ENCODE measurements at places on chromosomes 1 and 21.

- DNase-seq, result no peak
Measured at GRCh38 chr1:56191369-56191768, 388.0 kb downstream of the PLPP3 start.

GRCh38 chr1:219432191-219432606 lies 180.7 kb downstream of the ZC3H11B start:
- no peak for DNase-seq

- no peak for DNase-seq
Measured at GRCh38 chr1:103492003-103492625, 33.4 kb upstream of the RNPC3 start.

DNA sequence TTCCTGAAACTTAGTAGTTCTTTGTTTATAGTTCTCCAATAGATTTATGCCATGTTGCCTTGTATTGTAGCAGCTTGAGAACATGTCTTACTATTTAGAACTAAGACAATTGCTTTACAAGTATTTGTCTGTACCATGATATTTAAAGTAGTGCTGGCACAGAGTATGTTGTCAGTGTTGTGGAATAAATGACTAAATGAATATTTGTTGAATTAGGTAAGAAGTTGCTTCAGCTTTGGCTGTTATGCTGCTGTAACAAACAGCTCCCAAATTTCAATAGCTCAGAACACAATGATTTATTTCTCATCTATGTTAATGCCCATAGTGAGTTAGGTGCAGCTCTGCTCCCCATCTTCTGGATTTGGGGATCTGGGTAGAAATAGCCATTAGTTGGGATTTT lies 90.2 kb upstream of the VCAM1 start:
- DNase-seq, result no peak

- DNase-seq, result no peak
Measured at GRCh38 chr21:35197992-35198431, 148.9 kb upstream of the RUNX1 start.

- DNase-seq, result no peak
Measured at GRCh38 chr1:66606362-66607065, 72.6 kb downstream of the SGIP1 start.

GRCh38 chr1:147078606-147079399 lies 93.5 kb downstream of the PRKAB2 start:
- DNase-seq, result no peak

DNA sequence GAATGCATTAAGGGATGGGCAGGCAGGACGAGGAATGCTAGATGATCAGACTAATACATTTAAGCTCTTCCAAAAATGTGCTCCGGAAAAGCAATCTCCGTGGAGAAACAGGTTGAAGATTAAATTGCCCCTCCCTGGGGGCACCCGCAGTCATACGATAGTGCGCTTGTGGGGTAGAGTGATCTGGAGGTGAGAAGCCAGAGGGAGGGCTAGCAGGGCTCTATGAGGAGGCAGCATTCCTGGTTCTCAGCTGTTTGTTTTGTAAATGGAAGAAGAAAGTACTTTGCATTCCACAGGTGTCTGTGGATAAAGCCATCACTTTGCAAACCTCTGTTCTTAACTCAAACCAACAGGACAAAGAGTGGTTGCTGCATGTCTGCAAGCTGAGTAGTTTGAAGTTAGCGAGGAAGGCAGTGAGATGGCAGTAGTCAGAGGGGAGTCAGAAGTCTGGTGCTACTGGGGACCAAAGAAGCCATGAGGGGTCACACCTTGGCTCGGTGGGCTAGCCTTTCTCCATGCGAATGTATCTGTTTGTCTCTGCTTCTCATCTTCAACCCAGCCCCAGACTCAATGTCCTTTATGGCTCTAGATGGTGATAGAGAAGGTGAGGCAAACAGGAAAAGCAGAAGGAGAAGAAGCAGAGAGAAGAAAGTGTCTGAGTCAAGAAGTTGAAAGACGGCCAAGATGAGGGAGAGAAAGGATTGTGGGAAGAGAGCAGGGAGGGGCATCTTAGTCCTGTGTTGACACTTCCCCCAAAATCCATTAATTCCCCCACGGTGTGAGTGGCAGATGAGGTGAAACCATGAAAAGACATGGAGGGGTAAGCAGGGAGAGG lies 65.2 kb upstream of the GJA8 start:
- no peak for DNase-seq

DNA sequence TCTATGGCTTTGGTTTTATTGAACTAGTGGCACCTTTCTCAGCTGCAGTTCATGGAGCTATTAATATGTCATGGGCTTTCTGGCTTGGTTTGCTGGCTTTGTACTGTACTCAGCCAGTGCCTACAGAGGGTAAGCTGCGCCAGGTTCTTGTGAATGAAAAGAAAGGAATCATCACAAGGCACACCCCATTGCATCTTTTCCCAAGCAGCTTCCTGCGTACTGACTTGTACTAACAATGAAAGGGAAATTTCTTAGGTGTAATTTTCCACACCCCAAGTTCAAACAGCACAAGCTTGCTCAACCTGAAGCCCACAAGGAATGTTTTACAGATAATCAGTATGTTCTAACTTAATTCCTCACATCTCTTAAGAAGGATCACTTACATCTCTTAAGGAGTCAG lies 78.0 kb upstream of the TNFSF18 start:
- no peak for DNase-seq

DNA sequence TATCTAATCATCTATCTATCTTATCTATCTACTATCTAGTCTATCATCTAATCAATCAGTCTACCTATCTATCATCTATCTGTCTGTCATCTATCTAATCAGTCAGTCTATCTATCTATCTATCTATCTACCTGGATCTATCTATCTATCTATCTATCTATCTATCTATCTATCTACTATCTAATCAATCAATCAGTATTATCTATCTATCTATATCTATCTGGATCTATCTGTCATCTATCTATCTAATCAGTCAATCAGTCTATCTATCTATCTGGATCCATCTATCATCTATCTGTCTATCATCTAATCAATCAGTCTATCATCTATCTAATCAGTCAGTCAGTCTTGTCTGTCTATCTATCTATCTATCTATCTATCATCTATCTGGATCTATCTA lies 26.9 kb upstream of the C1orf174 start:
- no peak for DNase-seq

- DNase-seq, result no peak
Measured at GRCh38 chr1:152941037-152941711, 5.8 kb upstream of the SPRR5 start.

- no peak for DNase-seq
Measured at GRCh38 chr1:76048926-76049325, 25.6 kb upstream of the ST6GALNAC3 start.

DNA sequence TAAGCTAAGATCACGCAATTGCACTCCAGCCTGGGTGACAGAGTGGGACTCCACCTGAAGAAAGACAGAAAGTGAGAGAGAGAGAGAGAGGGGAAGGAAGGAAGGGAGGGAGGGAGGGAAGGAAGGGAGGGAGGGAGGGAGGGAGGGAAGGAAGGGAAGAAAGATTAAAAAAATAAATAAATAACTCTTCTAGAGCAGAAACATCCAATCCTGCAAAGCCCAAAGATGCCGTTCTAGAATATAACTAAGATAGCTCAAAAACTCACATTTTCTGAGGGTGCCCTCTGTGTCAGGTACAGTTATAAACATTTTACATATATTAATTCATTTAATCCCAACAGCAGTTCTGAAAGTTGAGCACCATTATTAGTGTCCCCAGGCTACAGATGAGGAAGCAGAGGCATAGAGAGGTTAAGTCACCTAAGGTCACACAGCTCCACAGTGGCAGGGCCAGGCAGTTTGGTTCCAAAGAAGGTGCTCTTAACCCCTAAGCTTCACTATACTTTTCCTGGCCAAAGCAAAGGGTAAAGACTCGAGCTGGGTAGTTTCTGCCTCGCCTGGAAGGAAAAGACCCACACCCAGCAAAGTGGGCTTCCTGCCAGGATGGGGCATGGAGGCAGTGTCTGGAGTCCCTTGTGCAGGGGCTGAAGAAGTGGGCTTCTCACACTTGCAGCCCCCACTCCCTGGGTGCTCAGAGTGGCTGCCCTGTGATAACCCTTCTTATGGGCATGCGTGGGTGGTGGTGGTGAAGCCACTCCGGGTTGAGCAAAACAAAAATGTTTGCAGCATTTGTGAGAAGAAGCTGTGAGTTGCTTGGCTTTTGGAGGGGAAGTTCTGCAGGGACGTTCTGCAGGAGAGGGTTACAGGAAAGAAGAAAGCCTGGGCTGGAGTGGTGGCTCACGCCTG lies 7.9 kb upstream of the PIK3CD start:
- no peak for DNase-seq

GRCh38 chr1:110542725-110543124 lies 23.8 kb upstream of the KCNA10 start:
- no peak for DNase-seq

DNA sequence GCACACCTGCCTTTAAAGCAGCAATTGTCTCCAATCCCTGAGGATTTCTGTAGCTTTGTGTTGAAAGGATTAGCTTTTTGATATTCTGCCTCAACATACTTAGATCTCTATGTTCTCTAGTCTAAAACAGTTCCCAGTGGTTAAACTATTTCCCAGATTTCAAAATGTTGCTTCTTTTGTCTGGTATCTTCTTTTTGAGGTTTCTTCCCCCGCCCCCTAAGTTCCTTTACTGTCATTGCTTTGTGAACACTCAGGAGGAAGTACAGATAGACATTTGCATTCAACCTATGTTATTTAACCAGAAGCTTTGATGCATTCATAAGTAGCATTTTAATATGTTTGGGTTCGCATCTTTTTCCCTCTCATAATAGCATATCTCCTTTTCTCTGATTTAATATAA lies 33.5 kb downstream of the CYYR1 start:
- no peak for DNase-seq

GRCh38 chr1:87044424-87044823 lies 130.0 kb downstream of the HS2ST1 start:
- no peak for DNase-seq

DNA sequence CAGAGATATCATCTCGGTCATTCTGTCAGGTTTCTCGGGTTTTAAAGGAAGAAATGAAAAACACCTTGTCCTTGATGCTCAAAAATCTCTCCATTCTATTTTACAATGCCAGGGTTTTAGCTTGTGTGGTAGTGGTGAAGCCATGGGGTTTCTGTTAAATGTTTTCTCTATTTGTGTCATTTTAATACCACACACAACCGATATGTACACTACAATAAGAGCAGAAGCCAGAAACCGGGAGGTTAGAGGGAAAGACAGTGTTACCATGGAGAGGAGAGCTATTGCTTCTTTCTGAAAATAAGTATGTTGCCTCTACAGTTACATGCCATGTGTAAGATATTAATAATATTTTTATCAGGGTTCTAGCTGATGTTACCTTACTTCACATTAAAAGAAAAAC lies 2.8 kb downstream of the SLC35D1 start:
- DNase-seq, result no peak

DNA sequence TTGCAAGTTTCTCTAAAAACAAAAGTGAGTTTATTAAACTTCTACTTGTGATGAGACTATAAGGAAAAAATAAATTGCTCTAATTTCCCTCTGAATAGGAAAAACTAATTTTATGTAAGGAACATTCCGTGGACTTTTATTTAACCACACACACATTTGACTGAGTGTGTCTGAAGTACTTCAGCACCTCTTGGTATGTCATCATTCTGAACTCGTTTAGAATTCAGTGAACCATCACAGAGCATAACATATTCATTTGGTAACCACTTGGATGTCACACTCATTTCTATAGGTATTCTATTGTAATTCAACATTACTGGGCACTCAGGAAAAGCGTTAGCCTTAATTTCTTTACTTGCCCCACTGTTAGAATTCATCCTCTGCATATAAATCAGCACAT lies 79.1 kb downstream of the RGS21 start:
- no peak for DNase-seq

GRCh38 chr1:13996334-13996733 lies 296.3 kb downstream of the PRDM2 start:
- no peak for DNase-seq

GRCh38 chr1:206550446-206550845 lies 43.1 kb downstream of the RASSF5 start:
- no peak for DNase-seq

DNA sequence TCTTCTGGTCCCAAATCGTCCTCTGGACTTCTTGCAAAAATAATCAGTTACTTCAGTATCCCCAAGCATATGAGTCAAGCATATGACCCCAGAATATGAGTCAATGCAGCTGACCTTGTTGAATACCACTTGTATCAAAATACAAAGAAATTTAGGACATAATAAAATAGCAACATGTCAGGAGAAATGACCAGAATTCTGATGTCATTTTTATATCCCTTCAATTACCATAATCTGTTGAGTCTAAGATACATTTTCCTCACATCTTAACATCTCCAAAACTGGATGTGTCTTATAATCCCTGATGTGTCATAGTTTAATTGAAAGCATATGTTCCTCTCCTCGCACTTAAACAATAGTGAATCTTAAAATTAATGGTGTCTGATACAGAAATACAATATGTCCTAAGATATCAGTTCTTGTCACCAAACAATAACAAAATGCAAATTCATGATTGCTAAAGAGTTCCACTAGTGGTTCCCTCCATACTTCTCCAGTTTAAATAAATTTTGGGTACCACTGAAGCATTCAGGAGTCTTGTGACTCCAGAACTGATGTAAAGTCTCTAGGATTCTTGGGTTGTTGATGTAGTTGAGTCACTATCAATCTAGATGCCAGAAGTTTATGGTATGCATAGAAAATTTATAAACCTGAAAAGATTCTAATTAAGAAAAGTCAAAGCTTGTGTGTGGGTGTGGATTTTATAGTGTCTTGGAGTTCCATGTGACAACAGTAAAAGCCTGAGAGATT lies 41.8 kb downstream of the KIFAP3 start:
- no peak for DNase-seq
